Activated naive CD4-positive, alpha-beta T cell treated with anti-CD3 and anti-CD28 coated beads, Interleukin-2, amount 50 U/mL, for 16 hours (primary cell): ENCODE measurements at places on chromosomes 12 and 14.

GRCh38 chr12:105382771-105383622, 52.5 kb downstream of the C12orf75 start:
- DNase-seq: no peak

DNA sequence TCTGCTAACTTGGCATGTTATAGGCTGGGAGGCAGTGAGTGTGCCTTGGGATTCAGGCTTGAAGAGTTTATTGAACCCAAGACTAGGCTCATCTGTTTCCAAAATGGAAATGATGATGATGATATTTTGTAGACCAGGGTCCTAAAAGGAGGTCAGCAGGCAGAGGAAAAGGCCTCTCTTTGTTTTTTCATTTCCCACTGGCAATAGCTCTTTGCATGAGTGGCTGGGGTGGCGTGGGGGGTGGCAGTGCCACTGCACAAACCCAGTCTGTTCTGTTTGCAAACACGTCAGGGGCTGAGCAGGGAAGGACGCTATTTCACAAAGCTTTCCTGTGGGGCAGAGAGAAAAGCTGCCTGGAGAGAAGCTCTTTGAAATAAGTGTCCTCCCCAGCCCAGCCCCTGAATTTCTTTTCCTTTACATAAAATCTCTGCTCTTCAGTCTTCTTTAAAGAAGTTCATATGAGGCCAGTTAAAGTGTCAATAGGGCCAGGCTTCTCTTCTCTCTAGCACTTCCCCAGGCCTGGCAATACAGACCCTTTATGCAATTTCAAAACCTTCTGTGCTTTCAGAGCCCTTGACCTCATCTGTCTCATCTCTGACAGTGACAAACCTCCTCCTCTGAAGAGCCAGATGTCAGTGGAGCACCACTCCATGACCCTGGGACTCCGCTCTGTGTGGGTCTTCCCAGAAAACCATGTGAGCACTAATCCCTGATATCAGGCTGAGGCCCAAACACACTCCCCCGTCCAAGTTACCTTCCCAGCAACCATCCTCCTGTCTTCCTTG, 72.8 kb downstream of the ZNF664 start:
- DNase-seq: no peak

DNA sequence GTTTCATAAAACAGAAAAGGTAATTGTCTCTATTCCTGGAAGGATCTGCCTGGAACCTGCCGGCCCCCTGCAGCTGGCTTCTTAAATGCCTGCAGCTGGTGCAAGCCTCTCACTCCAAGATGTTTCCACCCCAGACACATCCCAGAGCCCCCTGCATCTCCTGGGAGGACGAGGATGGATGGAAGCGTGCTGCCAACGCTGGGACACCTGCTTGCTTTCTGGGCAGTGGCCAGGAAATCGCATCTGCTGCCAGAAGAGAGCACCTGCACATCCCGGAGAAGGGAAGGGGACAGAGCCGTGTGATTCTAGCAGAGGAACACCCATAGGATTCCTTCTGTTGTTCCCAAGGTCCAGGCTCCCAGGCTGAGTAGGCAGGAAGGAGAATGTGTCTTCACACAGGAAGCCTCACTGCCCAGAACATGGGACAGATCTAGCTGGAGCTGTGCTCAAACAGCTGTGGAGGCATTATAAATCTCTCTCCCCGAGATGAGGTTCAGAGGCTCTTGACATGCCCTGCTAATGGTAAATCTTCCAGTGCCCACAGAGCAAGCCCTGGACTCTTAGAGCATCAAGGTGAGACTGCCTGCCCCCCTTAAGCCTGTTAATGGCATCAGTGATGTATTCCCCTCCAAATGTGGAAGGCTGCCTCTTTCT, 138.8 kb upstream of the MAP1LC3B2 start:
- DNase-seq: no peak

- DNase-seq: no peak
Measured at GRCh38 chr14:20799892-20800544, 2.6 kb downstream of the RNASE1 start.

- no peak for DNase-seq
Measured at GRCh38 chr12:28582672-28583376, 392.6 kb downstream of the CCDC91 start.

- no peak for DNase-seq
Measured at GRCh38 chr12:29676676-29677075, 107.1 kb downstream of the TMTC1 start.

GRCh38 chr12:7100239-7100638, 8.0 kb upstream of the C1R start:
- DNase-seq: no peak

DNA sequence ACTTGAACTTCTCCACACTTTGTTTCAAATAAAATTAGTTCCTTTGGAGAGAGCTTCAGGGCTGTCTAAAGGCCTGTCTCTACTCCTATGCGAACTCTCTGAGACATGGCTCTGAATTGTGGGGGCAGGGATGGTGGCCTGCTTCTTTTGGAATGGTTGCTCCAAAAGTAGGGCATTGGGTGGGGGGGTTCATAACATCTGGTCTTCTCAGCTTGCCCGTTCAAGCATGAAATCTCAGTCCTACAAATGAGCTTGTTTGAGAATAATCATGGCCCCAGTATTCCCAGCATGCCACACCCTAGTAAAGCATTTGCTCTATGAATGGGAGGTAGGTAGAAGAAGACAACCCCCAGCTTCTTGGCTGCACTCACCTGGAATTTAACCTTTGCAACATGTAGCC, 6.7 kb downstream of the GPR135 start:
- DNase-seq: no peak

- no peak for DNase-seq
Measured at GRCh38 chr14:42710071-42710470, 1103.4 kb downstream of the LRFN5 start.

DNA sequence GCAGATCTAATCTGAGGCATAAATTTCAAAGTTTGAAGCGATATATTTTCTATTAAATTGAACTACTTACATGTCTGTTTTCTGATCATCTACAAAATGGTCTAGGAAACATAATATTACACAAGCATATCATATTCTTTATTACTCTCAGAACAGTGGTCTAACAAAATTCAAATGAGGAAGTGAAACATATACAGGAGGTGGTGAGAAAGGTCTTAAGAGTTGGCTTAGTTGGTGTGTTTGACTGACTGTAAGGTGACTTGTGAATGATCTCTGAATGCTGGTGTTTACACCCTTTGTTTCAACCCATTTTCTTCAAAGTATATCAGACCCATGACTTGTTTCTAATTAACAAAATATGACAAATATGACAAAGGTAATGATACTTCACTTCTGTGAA, 1156.8 kb downstream of the SLC16A7 start:
- DNase-seq: no peak

DNA sequence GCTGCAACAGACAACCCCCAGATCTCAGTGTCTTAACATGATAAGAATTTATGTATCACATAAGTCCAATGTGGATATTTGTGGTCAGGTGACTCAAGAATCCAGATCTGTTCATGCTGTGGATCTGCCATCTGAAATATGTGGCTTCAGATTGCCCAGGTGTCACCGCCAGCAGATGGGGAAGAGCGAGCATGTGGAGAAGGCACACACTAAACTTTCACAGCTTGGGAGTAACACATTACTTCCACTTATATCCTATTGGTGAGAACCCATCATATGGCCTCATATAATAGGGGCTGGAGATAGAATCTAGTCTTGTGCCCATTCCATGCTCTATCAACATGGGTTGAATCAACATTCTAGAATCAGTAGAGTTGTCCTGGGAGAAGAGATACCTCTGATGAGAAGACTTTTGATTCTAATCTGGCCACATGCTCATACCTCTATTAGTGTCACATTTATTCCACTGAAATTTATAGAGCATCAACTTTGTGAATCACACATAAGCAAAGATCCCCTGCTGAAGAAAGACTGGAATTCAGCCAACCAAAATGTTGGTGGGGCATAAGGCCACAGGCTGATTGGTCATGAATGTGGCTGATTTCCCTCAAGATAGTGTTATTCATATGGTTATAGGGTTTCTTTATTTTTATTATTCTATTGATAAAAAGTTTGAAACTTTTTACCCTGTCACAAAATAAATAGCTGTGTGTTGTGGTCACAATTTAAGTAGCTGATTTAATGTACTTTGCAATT, 6.0 kb upstream of the CALCOCO1 start:
- no peak for DNase-seq

GRCh38 chr14:99873653-99874052, 80.4 kb downstream of the EML1 start:
- no peak for DNase-seq
